ENCODE measurements at places on chromosomes 7 and 10.
A peak's percentile ranks its signal among the peaks of the same experiment; 100 is the strongest.

- DNase-seq = peak; percentile 22
Measured at GRCh38 chr10:112446055-112446854, 459 bp downstream of the ZDHHC6 start.

- DNase-seq = no peak
Measured at GRCh38 chr10:24518411-24518810, 205.3 kb downstream of the ARHGAP21 start.

DNA sequence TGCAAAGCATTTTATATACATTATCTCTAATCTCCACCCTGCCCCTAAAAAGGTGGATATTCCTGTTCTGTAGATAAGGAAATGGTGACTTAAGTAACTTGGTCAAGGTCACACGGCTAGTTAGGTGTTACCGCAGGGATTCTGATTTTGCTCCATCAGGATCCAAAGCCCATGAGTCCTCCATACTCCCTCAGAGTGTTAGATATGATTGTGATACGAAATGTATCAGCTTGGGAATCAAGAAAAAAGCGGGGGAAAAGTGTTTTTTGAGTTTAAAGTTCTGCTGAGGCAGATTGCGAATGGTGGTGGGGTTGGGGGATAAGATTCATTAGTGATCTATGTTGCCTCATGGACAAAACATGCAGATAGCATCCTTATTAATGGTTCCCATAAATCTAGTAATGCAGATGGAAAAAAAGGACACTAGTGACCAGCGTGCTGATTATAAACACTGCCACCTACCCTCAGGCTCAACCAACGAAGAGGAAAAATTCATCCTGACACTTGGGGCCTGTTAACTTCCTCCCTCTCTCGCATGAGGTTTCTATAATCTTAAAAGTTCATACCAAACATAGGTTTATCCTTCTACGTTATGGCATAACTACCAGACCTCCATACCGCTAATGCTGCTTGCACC lies 2.3 kb downstream of the ICA1 start:
- DNase-seq = no peak

GRCh38 chr7:108062250-108063014 lies 59.5 kb upstream of the LAMB1 start:
- DNase-seq = no peak

DNA sequence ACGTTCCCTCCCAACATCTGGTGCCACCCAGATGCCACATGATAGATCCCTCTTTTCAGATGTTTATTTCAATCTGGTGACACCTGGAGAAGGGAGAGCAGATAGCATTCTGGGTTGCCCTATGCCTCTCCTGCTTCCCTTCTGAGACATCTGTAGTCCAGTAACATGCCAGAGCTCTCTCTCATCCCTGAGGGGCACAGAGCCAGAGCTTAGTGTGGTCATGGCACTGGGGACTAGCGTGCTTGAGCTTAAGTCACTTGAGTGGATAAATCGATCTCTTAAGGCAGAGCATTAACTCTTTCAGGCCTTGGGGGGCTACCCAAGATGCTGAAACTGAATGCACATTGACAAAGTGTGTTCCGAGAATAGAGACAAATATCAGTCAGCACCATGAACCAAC lies 47.9 kb downstream of the WNT2 start:
- no peak for DNase-seq

- DNase-seq = no peak
Measured at GRCh38 chr7:150968734-150969372, 9.3 kb downstream of the KCNH2 start.

DNA sequence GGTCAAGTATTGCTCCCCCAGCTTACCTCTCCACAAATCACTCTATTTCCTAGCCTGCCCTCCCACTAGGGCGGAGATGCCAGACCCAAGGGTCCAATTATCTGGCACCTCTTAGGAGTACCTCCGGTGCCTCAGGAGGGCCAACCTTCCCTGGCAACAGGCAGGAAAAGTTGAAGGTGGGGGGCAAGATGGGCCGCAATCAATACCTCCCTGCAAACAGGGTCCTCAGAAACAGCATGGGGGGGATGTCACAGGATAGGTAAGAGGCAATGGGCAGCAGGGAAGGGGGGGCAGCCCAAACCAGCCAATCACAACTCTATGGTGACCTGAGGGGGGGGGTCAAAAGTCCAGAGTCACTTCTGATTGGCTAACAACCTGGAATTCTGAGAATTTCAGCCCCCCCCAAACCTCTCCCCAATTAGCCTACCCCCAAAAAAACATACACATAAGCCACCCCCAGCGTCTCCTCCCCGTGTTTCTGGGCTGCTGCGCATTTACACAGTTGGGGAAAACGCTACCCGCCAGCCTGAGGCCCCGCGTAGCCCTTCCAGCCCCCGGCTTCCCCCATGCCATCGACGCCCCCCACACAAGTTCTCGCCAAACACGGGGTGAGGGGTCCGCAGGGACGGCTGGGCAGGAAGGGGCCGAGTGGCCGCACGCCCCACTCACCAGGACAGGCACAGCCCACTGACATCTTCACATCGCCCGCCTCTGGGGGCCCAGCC lies 589 bp downstream of the LDB1 start:
- DNase-seq = peak; percentile 55

- no peak for DNase-seq
Measured at GRCh38 chr10:38047666-38048065, 37.2 kb downstream of the ZNF33A start.

DNA sequence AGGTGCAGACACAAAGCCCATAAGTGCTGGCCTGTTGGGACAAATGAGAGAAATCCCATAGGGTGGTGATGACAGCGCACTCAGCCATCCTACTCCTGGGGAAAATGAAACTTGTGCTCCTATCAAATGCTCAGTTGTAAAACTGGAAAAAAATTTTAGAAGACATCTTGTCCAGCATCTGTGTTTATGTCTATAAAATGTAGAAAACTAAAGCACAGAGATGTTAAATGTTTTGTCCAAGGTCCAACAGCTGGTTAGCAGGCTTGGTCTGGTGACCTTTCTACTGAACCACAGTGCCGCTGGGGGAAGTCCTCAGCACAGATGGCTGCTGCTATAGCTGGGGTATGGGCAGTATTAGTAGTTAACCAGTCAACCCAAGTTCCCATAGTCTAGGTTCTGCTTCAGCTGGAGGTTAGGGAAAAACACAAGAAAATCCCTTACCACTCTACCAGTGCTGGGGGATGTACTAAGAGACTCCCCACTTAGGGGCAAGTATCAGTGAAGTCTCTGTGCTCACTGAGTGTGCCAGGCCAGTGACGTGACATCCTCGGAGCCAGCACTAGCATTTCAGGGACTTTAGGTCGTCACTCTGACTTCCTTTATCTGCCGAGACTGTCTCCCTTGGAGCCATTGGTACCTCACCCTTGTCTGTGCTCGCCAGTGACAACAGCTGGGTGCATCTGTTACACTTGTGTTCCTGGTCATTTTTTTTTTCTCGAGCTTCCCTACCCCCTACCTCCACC lies 1.9 kb downstream of the TSPAN33 start:
- DNase-seq = no peak

- DNase-seq = no peak
Measured at GRCh38 chr7:84226759-84227158, 32.2 kb upstream of the SEMA3A start.

- no peak for DNase-seq
Measured at GRCh38 chr10:95475003-95475383, 86.2 kb downstream of the SORBS1 start.

GRCh38 chr7:147810269-147810668 lies 780.3 kb upstream of the C7orf33 start:
- no peak for DNase-seq

- no peak for DNase-seq
Measured at GRCh38 chr7:149561072-149561471, 63.5 kb upstream of the ZNF746 start.

DNA sequence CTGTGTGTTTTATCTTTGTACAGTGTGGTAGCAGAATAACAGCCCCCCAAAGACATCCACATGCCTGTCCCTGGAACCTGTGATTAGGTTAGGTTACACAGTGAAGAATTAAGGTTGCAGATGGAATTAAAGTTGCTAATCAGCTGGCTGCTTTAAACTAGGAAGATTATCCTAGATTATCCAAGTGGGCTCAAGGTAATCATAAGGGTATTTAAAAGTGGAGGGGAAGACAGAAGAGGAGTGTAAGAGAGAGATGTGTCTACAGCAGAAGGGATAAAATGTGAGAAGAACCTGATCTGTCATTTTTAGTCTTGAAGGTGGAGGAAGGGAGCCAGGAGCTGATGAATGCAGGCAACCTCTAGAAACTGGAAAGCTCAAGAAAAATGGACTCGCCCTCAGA lies 117.6 kb downstream of the ARHGAP22 start:
- no peak for DNase-seq

GRCh38 chr10:128566361-128566968 lies 440.2 kb upstream of the MKI67 start:
- no peak for DNase-seq

- DNase-seq = no peak
Measured at GRCh38 chr10:94673614-94674321, 9.8 kb upstream of the CYP2C18 start.

DNA sequence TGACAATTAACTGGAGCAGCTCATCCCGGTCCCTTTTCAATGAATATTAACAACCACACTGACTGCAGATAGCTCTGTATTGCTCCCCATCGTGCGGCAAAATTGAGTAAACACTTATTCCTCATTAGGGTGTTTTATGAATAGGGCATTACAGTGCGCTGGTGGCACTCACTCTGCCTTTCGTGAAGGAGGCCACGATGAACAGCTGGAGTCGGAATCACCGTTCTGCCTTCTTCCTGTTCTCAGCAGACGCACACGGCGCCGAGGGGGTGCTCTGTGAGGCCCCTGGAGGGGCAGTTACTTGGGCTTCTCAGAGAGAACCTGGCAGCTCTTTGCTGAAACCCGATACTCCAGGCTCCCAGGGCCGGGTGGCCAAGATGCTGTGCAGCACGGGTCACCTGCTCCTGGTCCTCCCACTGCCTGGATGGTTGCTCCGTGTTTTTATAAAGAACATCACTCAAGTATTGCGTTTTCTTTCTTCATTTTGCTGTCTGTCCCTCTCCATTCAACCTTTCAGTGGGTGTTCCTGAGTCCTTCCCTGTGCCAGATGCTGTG lies 241.9 kb downstream of the GLRX3 start:
- no peak for DNase-seq

GRCh38 chr7:108071551-108071950 lies 58.6 kb downstream of the LAMB4 start:
- no peak for DNase-seq

GRCh38 chr7:23096518-23097290 lies 8.9 kb upstream of the KLHL7 start:
- no peak for DNase-seq

GRCh38 chr7:4056552-4057288 lies 625.4 kb upstream of the FOXK1 start:
- DNase-seq = no peak

- DNase-seq = no peak
Measured at GRCh38 chr7:99004781-99005500, 126.6 kb downstream of the TRRAP start.

All from inflammatory macrophage (primary cell).